ENCODE measurements at places on chromosomes 11 and 22.

- no peak for DNase-seq
Observed at GRCh38 chr11:30228323-30228884, 2.4 kb upstream of the FSHB start.

GRCh38 chr11:50394017-50394416 is 361.3 kb downstream of the OR4C45 start:
- DNase-seq = no peak

GRCh38 chr11:110092111-110092514 is 1.1 kb upstream of the ZC3H12C start:
- no peak for DNase-seq

DNA sequence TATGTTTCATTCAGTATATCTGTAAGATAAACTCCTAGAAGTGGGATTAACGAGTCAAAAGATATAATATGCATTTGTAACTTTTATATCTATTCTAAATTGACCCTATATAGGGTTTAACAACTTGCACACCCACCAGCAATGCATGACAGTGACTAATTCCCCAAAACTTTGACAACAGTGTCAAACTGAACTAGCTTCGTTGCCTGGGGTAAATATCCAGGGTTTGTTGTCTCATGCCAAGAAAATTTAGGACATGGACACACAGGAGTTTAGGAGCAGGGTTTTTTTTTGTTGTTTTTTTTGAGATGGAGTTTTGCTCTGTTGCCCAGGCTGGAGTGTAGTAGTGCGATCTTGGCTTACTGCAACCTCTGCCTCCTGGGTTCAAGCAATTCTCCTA is 5.1 kb downstream of the SNU13 start:
- DNase-seq = no peak

- no peak for DNase-seq
Observed at GRCh38 chr11:125375146-125375545, 120.9 kb downstream of the FEZ1 start.

GRCh38 chr11:86592659-86593451 is 79.6 kb downstream of the ME3 start:
- DNase-seq = peak; percentile 51

DNA sequence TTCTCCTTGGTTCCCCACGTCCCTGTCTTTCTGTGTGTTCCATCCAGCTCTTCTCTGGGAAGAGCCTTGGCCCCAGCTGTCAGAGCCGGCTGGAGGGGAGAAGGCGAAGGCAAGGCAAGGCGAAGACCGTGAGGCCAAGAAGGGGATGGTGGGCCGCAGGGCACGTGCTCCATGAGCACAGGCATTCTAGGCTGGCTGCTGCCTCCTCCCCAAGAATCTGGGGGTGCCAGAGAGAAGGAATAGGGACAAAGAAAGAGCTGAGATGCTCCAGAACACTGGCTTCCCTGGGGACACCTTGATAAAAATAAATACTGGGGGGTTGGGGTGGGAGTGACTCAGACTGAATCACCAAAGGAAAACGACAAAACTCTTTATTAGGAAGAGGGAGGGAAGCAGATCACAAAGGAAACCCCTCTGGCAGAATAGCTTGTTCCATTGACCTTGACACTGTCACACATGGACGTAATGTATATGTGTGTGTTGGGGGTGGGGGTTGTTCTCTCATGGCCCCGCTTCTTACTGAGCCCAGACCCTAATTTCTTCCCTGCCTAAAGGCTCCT is 52.5 kb downstream of the NECTIN1 start:
- no peak for DNase-seq

GRCh38 chr11:12064954-12065280 is 45.5 kb upstream of the MICAL2 start:
- no peak for DNase-seq

GRCh38 chr22:25795478-25795877 is 53.5 kb downstream of the MYO18B start:
- DNase-seq = no peak

DNA sequence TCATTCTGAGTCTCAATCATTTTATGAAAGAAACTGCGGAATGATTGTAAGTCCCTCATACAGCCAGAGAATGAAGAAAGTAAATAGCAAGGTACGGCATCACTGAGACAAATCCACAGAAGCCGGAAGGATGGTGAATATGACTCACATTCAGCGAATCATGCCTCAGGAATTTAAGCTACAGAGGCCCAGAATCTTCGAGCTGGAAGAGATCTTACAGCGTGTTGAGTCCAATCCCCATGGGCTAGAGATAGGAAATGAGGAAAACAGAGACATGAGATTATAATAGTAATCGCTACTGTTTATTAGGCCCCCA is 173.2 kb downstream of the KIF18A start:
- DNase-seq = no peak

DNA sequence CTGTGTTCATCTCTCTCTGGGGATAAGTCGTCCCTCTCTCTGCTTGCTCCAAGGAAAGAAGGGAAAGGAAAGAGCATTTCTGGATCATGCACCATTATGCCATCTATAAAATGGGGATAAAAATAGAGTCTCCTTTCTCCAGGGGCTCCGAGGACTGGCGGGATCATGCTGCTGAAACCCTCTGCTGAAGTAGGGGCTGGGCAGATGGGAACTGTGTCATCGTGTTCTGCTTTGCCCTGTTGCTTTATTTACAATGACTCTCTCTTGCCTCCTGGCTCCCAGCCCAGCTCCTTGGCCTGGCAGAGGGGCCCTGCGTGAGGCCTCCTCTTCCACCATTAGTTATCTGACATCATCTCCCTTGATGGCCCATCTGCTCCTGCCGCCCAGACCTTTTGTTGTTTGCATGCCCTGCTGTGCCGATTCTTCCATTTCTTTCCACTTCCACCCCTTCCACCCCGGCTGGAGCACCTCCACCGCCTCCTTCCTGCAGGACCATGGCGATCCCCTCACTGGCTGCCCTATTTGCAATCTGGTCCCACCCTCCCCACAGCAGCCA is 200.9 kb downstream of the MYO18B start:
- DNase-seq = no peak

DNA sequence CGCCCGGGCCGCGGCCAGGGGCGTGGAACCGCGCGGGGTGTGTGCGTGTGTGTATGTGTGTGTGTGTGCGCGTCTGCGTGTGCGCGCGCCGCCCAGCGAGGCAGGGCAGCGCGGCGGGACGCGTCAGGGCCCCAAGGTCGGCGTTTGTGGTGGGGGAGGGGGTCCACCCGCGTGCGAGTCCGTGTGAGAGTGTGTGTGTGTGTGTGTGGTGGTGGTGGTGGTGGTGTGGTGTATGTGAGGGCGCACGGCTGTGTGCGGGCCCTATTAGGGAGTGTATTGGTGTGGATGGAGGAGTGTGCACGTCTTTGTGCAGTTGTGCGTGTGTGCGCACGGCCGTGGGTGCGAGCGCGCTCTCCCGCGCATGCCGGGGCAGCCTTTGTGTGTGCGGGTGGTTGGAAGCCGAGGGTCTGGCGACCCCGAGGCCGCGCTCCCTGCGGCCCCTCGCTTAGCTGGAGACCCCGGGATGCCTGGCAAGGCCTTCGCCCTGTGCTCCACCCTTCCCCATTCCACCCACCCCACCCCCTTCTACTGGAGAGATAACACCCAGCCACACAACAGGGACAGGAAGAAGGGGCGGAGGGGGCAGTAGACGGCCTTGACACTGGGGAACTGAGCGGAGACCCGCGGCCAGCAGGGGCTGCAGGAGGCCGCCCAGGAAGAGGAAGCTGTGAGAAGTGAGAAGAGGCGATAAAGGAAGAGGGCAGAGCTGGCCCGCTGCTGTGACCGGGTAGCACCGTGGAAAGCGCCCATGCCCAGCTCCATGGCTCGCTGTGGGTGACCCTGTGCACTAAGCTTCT is 528 bp upstream of the ARRB1 start:
- peak; percentile 46 for DNase-seq

- no peak for DNase-seq
Observed at GRCh38 chr11:65954771-65955170, 6.8 kb upstream of the SART1 start.

DNA sequence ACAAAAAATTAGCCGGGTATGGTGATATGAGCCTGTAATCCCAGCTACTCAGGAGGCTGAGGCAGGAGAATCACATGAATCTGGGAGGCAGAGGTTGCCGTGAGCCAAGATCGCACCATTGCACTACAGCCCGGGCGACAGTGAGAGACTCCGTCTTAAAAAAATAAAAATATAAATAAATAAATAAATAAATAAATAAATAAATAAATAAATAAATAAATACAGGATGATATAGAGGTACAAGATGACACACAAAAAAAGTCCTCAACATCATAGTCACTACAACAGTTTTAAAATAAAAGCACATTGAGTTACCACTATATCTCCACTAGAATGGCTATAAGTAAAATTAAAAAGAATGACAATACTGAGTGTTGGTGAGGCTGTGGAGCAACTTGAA is 97.8 kb downstream of the ALX4 start:
- DNase-seq = no peak

- peak; percentile 42 for DNase-seq
Observed at GRCh38 chr11:68213135-68213515, at the start of gene KMT5B. TSS of gene KMT5B (minus strand) at chr11:68213296. CDS start at chr11:68190076, 23,220 bp downstream.

DNA sequence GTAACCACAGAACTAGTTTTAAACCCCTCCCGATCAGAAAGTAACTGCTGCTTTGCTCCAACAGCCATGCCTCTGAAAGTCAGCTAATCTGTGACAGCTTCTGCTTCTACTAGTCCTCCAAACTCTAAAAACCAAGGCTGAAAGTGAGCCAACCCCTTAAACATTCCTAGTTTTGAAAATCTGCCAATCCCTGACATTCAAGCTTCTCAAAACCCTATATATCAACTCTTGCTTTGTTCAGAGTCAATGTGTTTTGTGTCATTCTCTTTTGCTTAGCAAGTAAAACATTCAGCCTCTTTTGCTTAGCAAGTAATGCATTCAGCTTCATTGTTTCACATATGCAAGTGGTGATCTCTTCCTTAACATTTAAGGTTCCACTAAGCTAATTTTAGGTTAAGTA is 56.9 kb downstream of the ATG16L2 start:
- DNase-seq = no peak

- no peak for DNase-seq
Observed at GRCh38 chr22:35299217-35299672, 449 bp upstream of the TOM1 start.

- DNase-seq = no peak
Observed at GRCh38 chr11:22199243-22199642, 6.4 kb downstream of the ANO5 start.

GRCh38 chr11:63816166-63816565 is 2.9 kb downstream of the SPINDOC start:
- no peak for DNase-seq

GRCh38 chr11:77084581-77085191 is 17.9 kb downstream of the CAPN5 start:
- no peak for DNase-seq

- DNase-seq = no peak
Observed at GRCh38 chr11:118238929-118239328, 13.2 kb downstream of the MPZL3 start.

DNA sequence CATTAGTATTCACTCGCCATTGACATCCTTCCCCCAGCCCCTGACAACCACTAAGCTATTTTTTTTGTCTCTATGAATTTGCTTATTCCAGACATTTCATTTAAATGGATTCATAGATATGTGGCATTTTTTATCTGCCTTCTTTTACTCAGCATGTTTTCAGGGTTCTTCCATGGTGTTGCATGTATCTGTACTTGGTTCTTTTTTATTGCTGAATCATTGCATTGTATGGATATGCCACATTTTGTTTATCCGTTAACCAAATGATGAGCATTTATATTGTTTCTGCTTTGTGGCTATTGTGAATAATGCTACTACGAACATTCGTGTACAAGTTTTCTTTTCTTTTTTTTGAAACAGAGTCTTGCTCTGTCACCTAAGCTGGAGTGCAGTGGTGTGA is 5.9 kb downstream of the METTL15 start:
- DNase-seq = no peak

- no peak for DNase-seq
Observed at GRCh38 chr11:128894685-128895084, 3.5 kb downstream of the KCNJ5 start.

GRCh38 chr11:25350899-25351803 is 854.3 kb downstream of the LUZP2 start:
- DNase-seq = no peak

DNA sequence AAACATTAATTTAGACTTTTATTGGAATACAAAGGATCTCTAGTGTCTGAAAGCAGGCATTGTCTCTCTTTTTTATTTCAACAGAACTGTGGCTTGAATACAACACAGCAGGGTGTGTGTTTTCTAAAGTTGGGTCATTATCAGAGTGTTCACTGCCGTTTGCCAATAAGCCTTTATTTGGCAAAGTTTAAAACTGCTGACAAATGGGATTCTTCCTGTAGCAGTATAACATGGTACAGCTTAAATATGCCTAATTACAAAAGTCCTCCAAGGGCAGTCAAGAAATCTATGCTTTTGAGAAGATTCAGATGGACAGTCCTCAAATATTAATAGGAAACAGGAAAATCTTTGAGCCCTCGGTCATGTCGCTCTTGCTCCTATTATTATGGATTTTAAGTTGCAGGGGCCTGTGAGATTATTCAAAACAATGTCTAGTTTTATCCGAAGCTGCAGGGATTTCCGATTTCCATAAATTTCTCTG is 199.9 kb downstream of the MAML2 start:
- DNase-seq = no peak

- no peak for DNase-seq
Observed at GRCh38 chr11:117449111-117449693, 121.5 kb downstream of the CEP164 start.

DNA sequence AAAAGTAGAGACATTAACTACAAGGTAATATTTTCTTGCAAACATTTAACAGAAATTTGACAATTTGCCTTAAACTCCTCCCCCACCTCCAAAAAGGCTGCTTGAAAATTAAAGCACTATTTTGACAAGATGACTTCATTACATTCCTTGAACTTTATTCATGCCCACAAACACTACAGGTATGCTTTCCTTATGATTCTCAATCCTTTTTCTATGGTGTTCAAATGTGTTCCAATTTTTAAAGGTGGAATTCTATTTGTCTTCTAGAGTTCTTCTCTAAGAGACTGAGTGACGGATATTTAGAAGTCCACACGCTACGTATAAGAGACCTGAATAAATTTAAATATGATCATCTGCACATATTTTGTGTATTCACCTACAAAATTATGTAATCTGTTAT is 69.4 kb downstream of the MRTFA start:
- no peak for DNase-seq

GRCh38 chr22:24068377-24068680 is 57.2 kb downstream of the CABIN1 start:
- DNase-seq = no peak

DNA sequence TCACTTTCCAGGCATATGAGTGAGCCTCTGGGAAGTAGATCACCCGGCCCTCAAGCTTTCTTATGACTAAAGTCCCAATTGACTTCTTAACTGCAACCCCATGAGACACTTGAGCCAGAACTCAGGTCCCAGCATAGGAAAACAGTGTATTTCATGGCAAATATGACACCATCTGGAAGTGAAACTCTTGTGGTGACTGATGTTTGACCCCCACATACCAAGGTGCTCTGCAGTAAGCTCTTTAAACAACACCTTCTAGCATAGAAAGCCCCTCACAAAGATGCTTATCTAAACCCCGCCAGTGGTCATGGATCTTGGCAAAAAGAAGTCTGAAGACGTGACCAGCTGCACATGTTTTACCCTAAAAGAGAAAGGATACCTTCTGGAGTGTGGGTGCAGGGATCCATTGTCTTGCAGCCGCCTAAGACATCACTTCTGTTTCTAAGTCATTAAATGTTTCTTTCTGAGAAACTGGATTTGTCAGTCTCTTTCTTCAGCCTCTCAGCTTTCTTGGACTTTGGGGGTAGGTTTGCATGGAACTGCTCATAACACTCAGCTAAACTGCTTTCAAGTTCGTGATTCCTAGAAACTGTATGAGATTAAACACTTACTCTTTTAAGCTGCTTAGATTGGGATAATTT is 7.4 kb upstream of the PELI3 start:
- DNase-seq = no peak
